Activated T-cell treated with anti-CD3 and anti-CD28 coated beads, Interleukin-2, amount 50 U/mL, for 48 hours (primary cell): ENCODE measurements at places on chromosomes 5 and 9.

GRCh38 chr5:53430618-53431252 lies 49.7 kb upstream of the FST start:
- no peak for DNase-seq

GRCh38 chr9:79667120-79667519 lies 95.4 kb downstream of the TLE4 start:
- DNase-seq: no peak

GRCh38 chr5:2709976-2710689 lies 41.3 kb downstream of the IRX2 start:
- no peak for DNase-seq

- no peak for DNase-seq
Measured at GRCh38 chr5:51684794-51685355, 301.6 kb downstream of the ISL1 start.

DNA sequence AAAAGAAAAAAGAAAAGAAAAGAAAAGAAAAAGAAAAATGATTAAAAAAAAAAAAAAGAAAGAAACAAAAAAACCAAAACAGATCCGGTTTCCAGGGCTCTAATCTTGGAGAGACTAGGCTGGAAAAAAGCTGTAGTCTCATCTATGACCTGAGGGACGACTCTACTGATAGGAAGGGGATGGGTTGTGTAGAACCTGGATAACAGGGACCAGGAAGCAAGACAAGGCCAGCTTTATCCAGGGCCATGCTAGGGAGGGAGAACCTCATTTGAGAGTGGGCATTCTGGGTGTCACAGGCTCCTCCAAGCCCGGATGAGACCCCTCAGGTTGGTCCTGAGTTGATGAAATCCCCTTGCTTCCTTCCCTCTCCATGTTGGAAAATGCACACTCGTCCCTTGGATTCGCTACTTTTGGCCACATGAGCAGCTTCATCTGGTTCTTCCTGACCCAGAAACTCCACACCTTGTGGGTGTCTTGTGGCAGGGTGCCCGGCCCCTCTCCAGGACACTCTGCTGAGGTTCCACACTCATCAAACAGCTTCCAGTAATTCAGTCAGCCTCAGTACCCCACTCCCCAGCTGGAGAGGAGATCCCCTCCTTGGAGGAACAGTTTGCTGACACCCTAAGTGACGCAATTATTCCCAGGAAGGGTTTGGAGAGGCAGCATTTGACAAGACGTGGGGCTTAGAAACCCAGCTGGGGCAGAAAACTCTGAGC lies 71.1 kb upstream of the LHFPL2 start:
- no peak for DNase-seq

- no peak for DNase-seq
Measured at GRCh38 chr9:70324963-70325362, 66.2 kb downstream of the SMC5 start.

- no peak for DNase-seq
Measured at GRCh38 chr5:116494784-116495450, 79.7 kb downstream of the SEMA6A start.

DNA sequence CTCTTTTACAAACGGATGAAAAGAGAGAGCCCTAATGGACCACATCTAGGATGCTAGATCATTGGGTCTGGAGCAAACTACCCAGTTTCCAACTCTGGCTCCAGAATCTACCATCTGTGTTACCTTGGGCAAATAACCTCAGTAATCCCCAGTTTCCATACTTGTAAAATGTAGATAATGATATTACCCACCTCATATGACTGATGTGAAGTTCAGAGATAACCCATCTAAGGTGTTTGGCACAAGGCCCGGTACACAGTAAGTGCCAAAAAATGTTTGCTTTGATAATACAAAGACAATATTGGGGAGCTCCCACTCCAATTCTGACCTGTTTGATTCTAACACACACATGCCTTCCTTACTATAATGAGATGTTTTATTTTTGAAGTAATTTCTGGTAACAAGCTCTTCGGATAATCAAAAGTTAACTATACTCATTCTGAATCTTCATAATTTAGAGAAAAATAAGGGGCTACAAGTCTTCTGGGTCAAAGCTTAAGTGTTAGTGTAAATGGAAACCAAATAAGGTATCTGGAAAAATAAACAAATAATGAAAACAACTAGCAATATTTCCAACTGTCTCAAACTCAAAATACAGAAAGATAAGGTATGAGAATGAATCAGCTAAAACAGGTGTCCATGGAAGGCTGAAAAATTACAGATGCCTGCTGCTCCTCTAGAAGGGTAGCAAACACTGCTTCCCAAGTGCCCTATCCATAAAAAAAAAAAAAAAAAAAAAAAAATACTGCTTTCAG lies 30.4 kb downstream of the ELL2 start:
- no peak for DNase-seq

DNA sequence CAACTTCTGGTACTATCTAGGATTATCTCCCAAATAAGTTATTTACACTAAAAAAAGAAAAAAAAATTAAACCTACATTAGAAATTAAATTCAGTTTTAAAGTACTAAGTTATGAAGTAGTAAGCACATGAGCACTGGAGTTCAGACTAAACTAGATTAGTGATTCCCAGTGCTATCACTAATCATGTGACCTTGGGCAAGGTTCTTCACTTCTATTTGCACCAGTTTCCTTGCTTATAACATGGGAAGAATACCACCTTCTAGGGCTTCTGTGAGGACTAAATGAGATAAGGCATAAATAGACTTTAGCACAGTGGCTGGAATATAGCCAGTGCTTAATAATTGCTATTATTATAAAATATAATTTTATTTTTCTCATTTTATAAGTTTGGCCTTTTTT lies 10.5 kb downstream of the ELOVL7 start:
- no peak for DNase-seq

DNA sequence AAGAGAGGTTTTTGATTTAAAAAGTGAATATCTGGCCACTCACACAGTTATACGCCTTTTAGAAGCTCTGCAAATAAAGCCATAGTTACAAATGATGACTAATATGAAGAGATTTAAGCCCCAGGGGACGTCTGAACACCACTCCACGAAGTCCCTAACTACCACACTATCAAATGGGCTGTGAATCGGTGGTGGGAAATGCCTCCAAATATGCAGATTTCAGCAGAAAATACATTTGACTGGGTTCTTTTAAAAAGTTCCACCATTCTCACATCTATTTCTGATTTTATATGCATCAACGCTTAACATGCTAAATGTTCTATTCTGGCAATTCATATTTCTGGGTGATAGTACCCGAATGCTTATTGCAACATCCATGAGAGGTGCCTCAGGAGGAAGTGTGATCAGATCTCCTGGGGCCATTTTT lies 22.5 kb downstream of the TICAM2 start:
- no peak for DNase-seq
